Activated CD4-positive, alpha-beta T cell treated with anti-CD3 and anti-CD28 coated beads, Interleukin-10, Interleukin-2, amounts not matched to agents 100 ng/mL and 50 ng/mL, durations not matched to agents 16 hours and 8 hours (primary cell): ENCODE measurements at places on chromosomes 5 and 9.
A peak's percentile ranks its signal among the peaks of the same experiment; 100 is the strongest.

GRCh38 chr5:60339691-60340201, 360.2 kb downstream of the DEPDC1B start:
- DNase-seq, result no peak

DNA sequence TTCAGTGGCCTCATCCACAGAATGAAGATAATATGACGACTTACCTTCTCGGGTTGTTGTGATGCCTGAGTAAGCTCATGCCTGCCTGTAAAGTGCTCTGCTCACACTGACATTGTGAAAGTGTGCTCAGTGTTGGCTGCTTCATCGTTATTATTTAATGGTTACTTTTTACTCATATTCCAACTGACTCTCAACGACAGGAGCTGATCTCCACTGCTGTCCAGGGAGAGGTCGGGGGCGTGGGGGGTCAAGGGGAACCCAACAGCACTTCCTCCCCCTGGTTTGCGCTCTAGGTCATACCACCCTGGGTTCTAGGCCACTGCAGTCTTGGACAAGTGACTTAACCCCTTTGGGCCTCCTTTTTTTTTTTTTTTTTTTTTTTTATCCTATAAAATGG, 52.9 kb upstream of the ANGPTL2 start:
- DNase-seq, result no peak

DNA sequence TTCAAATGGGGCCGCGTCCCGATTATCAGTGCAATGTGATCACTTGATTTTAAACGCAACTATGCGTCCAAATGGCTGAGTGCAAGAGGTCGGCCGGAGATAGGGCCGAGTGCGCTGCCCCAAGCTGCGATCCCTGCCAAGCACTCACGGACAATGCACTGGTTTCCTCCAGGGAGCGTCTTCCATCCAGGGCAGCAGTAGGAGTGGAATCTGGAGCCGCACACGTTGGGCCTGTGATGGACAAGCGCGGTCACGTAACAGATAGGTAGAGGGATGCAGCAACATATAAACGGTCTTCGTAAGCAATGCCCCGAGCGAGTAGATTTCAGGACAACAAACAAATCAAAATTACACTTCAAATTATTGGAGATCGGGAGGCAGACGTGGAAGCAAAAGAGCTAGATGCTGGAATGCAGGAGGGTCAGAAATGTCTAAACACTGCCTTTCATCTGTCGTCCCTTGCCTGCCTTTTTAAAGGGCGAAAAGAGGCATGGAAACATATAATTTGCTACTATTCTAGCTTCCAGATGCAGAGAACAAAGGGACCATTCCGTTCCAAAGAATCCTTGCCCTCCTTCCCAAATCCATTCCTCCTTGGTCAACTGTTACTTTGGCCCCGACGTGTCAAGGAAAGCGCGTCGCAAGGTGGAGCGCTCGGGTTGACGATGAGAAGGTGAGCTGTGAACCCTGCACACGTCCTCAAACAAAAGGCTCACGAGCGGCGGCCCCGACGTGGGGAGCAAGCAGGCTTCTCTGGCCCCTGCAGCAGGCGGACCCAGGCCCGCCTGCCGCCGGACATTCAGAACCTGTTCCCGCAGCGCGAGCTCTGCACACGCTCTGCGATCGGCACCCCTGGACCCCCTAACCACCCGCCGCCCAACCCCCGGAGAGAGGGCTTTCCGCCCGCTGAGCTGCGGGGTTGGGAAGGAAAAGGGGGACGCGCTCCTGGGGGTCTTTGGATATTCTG, 1.5 kb downstream of the FBN2 start:
- DNase-seq, result no peak

DNA sequence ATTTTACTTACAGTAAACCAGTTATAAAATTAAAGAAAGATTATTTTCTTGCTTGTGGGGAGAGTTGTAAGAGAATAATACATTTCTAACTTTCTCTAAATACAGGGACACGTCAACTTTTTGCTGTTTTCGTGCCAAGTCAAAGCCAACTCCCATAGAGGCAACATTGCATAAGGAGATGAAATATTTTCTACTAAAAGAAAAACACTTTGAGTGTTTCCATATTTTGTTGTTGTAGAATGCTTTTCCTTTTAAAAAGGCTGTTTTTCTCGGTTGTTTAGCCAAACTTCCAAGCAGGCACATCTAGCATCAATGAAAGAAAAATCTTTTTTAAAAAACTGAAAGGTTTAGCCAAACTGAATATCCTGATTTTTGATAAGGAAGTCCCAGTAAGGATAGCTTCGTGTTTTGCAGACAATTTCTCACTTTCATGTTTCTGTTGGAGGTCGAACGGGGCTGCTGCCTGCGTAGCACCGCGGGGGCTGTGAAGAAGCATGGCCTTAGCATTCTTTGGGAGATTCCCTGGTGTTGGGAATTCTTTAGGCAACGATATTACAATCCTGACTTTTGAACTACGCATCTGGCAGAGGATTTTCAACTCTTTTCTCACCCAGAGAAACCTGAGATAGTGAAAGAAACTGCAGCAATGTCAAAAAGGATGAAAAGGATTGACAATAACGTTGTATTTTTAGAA, 108.1 kb upstream of the FBXL7 start:
- no peak for DNase-seq

GRCh38 chr9:3455717-3456116, 70.1 kb downstream of the RFX3 start:
- no peak for DNase-seq

- DNase-seq, result no peak
Measured at GRCh38 chr9:108913391-108913790, 20.5 kb downstream of the ELP1 start.

- DNase-seq, result no peak
Measured at GRCh38 chr5:969408-969839, 39.2 kb upstream of the NKD2 start.

- DNase-seq, result no peak
Measured at GRCh38 chr5:144304688-144305087, 134.0 kb downstream of the KCTD16 start.

DNA sequence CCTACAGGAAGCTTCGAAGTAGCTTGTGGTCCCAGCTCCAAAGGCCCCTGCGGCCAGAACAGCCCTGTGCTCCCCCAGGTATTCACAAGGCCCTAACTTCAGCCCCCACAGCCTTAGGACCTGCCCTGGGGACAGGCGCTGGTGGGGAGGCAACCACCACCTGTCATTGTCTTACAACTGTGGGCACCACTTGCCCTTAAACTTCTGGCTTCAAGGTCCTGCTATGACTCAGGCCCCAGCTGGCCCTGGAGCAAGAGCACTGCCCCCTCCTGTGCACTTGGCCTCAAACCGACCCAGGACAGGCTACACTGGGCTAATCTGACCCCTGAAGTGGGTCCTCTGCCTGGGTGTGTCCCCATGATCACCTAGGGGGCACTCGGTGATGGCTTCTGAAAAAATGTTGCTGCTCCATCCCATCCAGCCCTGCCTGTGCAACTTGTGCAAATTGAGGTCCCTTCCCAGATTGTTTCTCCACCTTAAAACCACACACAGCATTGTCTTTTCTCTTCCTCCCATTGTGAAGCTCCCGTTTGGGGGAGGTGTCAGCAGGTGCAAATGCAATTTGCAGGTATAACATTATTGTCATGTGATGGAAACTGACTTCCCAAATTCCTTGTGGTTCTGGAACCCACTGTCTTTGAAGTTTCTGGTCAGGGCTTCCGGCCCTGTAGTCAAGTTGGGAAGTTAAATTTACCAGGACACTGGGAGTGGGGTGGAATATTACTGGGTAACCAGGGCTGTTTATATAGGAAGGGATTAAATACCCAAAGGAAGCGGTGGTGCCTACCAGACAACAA, 1.1 kb upstream of the PROB1 start:
- no peak for DNase-seq

DNA sequence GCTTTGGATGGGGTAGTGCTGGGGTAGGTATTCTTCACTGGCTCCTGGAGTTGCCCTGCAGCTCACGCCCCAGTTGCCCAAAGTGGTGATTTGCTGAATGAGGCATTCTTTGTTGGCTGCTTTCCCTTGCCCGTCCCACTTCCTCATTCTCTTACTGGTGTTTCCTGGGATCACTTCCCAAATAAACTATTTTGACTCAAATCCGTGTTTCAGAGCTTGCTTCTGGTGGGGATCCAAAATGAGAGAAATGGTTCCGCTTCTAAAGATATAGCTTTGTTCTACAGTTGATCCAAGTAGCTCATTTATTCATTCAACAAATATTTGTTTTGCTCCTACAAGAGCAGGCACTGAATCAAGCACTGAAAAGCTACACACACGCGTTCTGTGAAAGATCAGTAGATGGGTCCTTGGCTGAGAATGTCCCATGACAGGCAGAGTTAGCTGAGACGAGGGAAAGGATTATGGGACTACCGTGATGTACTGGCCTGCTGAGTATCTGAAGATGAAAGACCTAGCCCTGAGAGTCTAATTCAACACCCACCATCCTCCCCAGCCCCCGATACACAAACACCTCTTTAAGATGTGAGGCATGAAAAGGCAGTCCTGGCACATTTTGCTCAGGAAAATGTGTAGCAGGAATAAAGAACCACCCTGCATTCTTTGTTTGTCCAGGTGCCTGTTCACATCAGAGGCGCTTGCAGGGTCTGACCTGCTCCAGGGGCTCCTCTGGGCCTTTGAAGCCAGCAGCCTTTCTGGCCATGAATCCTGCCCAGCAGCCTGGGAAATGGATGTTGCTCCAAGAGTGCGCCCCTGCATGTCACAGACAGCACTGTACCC, 143.1 kb upstream of the RANBP3L start:
- DNase-seq, result no peak

DNA sequence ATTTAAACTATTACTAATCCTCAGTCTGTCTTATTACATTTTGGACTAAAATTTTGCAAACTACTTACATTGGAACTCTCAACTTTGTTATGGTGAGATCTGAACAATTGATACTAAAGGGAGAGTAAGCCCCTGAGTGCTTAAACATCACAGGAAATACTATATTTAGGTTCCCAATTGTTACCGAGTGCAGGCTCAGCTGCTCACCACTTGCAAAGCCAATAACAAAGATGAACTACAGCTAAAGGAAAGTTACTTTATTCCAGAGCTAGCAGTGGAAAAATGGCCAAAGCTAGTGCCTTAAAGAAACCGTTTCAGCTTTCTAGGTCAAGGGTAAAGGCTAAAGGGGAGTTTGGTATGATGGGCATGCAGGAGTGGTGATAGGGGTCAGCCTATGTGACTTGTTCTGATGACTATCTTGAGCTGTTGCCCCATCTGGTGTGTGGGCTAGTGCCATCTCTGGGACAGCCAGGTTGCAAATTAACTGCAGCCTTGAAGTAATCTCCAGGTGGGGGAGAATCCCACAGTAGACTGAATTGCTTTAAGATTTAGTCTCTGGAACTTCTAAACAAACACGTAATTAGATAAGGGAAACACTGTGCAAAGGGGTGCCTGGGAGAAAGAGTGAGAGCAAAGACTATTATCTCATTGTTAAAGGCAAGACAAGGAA, 7.8 kb upstream of the NDUFB6 start:
- no peak for DNase-seq

DNA sequence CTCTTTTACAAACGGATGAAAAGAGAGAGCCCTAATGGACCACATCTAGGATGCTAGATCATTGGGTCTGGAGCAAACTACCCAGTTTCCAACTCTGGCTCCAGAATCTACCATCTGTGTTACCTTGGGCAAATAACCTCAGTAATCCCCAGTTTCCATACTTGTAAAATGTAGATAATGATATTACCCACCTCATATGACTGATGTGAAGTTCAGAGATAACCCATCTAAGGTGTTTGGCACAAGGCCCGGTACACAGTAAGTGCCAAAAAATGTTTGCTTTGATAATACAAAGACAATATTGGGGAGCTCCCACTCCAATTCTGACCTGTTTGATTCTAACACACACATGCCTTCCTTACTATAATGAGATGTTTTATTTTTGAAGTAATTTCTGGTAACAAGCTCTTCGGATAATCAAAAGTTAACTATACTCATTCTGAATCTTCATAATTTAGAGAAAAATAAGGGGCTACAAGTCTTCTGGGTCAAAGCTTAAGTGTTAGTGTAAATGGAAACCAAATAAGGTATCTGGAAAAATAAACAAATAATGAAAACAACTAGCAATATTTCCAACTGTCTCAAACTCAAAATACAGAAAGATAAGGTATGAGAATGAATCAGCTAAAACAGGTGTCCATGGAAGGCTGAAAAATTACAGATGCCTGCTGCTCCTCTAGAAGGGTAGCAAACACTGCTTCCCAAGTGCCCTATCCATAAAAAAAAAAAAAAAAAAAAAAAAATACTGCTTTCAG, 30.4 kb downstream of the ELL2 start:
- no peak for DNase-seq

DNA sequence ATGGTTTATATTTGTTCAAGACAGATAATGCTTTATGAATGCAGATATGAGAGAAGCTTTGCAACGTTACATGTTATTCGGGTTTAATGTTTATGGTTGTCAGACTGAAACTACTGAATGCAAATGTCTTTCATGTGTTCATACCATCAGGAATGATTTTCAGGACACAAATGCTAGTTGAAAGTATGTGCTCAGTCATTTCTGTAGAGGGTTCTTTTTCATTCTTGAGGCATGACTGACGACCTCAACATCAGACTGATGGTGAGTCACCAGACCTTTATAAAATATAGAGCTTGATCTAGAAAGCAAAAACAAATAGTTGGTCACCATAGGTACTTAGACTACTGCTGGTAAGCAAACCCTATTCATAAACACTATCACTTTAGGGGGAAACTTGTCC, 287.3 kb upstream of the NUDT12 start:
- DNase-seq, result peak; percentile 6

GRCh38 chr9:77891128-77891800, 140.3 kb downstream of the GNAQ start:
- DNase-seq, result no peak
